NB4 (cell line): ENCODE measurements at places on chromosomes 4 and X.
A peak's percentile ranks its signal among the peaks of the same experiment; 100 is the strongest.

DNA sequence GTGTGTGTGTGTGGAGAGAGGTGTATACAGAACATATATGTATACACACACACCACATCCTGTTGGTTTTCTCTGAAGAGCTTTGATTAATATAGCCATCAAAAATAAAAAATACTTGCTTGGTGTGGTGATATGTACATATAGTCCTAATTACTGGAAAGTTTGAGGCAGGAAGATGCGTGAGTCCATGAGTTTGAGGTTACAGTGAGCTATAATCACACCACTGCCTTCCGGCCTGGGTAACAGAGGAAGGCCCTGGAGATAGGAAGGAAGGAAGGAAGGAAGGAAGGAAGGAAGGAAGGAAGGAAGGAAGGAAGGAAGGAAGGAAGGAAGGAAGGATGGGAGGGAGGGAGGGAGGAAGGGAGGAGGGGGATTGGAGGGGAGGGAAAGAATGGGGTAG is 360.4 kb upstream of the CPEB2 start:
- no peak for DNase-seq

DNA sequence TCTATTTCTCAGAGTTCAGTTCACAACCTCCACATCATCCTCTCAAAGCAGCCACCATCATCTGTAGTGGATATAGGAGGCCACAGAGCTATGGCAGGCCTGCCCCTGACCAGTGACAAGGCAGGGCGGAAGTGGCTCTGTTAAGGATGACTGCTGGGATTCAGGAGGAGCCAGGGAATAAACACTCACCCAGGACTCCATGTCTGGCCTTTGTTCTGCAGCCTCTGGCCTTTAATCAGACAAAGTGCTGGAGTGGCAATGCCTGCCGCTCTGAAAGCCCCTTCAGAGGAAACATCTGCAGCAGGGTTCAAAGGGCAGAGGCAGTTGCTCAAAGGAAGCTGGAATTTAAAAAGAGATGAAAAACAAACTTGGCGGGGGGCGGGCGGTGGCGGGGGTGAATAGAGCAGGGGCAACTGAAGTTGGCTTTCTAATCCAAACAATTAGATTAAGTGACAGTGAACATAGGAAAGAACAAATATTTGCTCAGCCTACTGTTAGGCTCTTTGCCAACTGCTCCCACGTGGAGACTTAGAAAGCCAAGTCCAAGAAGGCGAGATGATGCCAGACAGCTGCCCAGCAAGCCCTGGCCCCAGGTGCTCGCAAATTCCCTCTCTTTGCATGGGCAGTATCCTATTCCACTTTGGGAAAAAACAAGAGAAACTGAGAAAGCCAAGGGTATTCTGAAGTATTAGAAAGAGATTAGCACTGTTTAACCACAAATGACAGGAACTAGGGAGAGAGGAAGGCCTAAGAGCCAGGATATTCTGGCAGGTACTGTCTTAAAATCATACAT is 5.5 kb downstream of the MPP1 start:
- peak; percentile 39 for DNase-seq

DNA sequence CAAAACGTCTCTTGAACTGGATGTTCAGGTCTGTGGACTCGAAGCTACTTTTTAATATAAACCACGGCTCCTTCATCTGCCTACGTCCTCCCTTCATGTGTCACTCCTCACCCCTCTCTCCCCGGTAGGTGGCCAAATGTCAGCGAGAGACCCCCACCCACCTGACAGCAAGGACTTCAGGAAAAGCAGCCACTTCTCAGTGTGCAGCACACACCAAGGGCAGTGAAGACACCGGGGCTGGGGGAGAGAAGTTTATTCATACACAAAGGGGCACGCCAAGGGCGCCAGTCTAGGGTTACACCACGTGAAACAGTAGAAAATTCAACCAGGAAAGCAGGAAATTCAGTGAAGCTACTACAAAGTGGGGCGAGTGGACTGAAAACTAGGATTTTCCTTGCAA is 181.2 kb downstream of the AFAP1 start:
- DNase-seq, result no peak

GRCh38 chrX:155262970-155263754 is 1.1 kb downstream of the RAB39B start:
- no peak for DNase-seq

DNA sequence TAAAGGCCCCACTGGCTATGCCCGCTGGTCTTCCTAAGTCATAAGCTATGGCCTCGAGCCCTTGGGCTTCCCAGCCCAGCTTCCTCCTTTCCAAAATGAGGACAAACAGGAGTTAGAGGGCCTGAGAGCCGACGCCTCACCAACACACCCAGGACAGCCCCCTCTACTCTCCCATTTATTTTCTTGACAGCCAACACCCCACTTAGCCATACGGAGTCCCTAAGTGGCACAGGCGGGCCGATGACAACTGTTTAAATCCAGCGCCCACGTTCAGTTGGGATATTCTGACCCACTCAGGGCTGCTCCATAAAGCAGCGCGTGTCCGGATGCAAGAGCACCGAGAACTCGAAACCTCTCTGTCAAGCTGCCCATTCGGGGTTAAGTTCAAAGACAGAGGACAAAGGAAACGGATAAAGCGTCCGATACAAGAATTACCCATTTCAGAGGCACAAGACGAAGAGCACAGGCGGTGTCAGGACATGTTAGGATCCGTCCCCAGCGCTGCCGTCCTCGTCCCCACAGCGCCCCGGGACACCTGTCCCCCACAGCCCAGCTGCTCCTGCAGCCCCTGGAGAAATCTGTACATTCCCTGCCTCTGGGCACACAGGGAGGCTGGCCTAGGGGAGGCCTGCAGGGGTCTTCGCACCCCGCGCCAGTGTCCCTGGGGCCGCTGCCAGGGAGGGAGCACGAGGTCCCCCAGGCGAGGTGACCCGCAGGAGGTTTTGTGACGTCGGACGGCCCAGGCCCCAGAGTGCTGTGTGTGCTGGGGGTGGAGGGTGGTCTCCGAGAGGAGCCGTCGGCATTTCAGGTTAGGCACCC is 1.2 kb downstream of the PRKX start:
- DNase-seq, result peak; percentile 30

GRCh38 chrX:73577361-73577760 is 14.4 kb downstream of the CHIC1 start:
- DNase-seq, result no peak

- peak; percentile 2 for DNase-seq
These were observed 183.8 kb upstream of the NUDT10 start for GRCh38 chrX:51148848-51149247.
